Naive thymus-derived CD8-positive, alpha-beta T cell (primary cell): ENCODE measurements at places on chromosomes 11 and 22. TPM values are rescaled to one million over a fixed set of nuclear protein-coding genes. Genes with fewer than 3 reads are reported as not detected.

LGALS12 gene
- total RNA-seq = not detected

DNA sequence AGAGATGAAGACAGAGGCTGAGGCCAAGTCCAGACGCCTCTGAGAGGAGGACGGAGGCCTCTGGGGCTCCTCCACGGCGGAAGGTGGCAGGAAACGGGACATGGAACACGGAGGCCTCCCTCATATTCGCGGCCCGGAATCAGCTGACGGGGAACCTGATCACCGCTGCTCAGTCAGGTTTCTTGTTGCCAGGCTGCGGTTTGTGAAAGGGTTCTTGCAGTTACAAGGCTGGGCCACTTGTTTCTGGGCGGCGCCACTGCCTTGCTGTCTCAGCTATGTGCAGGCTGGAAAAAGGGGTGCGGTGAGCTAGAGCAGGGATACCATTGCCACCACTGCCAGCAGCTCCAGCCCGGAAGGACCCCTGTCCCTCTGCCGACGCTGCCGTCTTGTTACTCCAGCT, 10.0 kb upstream of the MMP1 start:
- DNase-seq = no peak

- DNase-seq = peak; percentile 89
Measured at GRCh38 chr11:47234669-47235100, 13.9 kb downstream of the ACP2 start.

DNA sequence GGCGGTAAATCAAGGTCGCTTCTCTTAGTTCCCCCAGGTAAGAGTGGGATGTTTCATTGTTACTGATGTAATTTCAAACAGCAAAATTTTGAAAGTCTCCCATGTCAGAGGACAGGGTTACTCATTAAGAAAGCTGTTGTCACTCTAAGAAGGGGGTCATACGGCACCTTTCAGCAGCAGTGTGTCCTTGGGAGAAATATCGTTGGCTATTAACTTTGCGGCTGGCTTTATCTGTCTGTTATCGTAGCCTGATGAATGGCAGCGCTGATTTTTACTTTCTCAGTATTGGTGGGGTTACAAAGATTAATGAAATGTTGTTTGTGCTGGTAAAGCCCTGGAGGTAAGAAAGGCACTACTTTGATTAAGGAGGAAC, 27.5 kb upstream of the FBXO3 start:
- DNase-seq = no peak

GRCh38 chr11:66294626-66295620, 3.2 kb downstream of the TMEM151A start:
- no peak for DNase-seq

GRCh38 chr22:22745225-22746060, 101.0 kb downstream of the GGTLC2 start:
- peak; percentile 31 for DNase-seq

- DNase-seq = no peak
Measured at GRCh38 chr22:28012832-28013460, 93.9 kb upstream of the PITPNB start.

- DNase-seq = no peak
Measured at GRCh38 chr11:14908214-14908880, 16.3 kb upstream of the CYP2R1 start.

DNA sequence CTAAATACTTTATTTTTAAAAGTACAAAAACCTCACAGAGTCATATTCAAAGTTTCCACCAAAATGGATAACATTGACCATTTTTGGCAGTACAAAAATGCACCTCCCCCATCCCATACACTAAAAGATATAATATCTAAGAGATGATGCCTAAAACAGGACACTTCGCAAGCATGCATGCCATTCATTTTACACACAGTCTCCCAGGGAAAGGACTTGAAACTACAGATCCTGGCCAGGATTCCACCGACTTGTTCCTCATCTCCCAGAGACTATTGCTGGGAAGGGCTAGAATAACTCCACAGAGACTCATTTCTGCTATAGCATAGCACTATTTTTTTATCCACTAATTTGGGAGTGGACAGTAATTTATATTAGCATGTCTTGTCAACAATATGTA, 81.7 kb downstream of the MTNR1B start:
- DNase-seq = no peak

DNA sequence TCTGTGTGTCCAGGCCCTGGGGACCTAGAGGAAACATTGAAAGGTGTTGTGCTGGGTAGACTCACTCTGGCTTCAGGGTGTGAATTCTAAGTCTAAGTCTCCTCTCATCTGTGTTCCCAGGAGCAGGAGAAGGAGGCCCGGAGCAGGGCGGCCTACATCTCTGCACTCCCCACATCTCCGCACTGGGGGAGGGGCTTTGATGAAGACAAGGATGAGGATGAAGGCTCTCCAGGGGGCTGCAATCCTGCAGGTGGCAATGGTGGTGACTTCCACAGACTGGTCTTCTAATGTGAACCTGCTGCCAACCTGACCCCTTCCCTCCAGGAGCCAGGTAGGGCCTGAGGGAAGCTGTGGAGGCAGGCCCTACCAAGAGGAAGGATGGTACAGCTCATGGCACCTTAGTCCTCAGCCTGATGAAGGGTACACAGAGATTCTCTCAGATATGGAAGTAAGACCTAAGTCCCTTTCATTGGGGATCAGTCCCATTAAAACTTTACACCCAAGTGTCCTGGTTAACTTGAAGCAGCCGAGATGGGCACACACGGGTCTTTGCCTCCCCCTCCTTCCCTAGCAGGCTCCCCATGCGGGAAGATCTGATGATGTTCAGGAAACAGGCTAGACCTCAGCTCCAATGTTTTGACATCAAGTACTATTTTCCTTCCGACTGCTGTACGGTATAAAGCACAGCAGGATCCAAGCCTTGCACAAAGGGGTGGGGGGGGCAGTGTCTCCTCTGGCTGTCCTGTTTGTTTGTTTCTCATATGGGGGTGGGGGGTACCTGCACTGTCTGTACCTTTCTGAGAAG, 25.0 kb downstream of the USP35 start:
- no peak for DNase-seq

OR52N4 gene
- 2.6 TPM for total RNA-seq

DNA sequence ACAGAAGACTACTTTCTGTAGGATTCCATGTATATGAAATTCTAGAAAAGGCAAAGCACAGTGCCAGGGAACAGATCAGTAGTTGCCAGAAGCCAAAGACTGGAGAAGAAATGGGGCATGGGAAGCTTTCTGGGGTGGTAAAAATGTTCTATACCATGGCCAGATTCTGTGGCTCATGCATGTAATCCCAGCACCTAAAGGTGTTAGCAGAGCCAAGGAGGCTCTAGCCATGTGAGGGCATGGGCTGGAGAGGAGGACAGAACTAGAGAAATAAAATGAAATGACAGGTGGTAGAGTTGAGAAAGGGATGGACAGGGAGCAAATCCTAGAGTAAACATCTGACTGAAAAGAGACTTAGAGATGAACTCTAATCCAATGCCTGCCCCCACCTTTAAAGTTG, 26.9 kb upstream of the HMGXB4 start:
- no peak for DNase-seq

APOL1 gene
- total RNA-seq = 15.3 TPM

GRCh38 chr11:73883856-73884255, 7.1 kb downstream of the PAAF1 start:
- DNase-seq = no peak

DNA sequence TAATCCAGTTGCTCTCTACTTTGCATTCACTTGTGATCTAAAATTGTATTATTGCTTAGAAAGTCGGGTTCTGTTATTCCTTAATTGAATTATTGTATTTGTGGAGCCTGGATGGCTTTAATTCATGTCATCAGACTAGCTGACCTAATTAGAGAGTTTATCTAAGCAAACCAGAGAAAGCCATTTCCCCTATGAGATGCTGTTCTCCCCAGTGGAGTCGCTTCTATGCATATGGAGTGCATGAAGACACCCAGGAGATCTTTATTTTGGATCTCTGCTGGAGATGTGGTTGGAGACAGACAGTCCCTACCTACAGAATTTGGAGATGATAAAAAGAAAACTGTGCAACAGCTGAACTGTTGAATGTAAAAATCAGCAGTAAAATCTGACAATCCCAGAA, 45.2 kb upstream of the MYO18B start:
- no peak for DNase-seq

DNA sequence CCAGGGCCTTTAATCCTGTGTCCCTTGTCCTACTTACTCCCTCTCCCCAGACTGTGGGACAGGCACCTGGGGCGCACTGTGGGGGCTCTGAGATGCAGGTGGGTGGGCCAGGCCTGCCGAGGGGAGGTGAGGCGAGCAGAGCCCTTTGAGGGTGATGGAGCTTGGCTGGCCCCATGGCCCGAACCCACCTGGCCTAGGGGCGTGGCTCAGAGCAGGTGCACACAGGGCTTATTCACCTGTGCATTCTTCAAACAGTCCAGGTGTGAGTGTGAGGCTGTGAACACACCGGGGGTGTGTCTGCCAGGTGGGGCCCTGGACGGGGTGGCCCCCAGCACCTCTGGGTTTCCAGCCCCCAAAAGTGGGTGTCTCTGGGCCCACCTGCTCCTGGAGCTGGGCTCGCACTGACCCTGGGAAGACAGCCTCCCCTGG, 9.0 kb upstream of the MUC5AC start:
- DNase-seq = no peak

POLR2L gene
- 50.3 TPM for total RNA-seq

MRGPRX3 gene
- total RNA-seq = not detected

- no peak for DNase-seq
Measured at GRCh38 chr22:41888627-41889200, 26.2 kb downstream of the SHISA8 start.
